Activated CD4-positive, alpha-beta T cell treated with anti-CD3 and anti-CD28 coated beads for 36 hours (primary cell): ENCODE measurements at places on chromosomes 16 and 17. TPM values are rescaled to one million over a fixed set of nuclear protein-coding genes. Genes with fewer than 3 reads are reported as not detected.

The KRTAP9-6 gene
- total RNA-seq: not detected

The CREBBP gene
- total RNA-seq: 28.1 TPM

The RHBDL1 gene
- total RNA-seq: 0.59 TPM

The MC1R gene
- total RNA-seq: 1.2 TPM

The NLRC3 gene
- total RNA-seq: 20.5 TPM

GRCh38 chr17:12996941-12997340 lies 20.9 kb downstream of the ELAC2 start:
- no peak for DNase-seq
- H3K36me3 ChIP-seq: peaks cover 48% of the 10 kb centered on the region
- no peaks in the 10 kb centered on the region for H3K27me3 ChIP-seq

DNA sequence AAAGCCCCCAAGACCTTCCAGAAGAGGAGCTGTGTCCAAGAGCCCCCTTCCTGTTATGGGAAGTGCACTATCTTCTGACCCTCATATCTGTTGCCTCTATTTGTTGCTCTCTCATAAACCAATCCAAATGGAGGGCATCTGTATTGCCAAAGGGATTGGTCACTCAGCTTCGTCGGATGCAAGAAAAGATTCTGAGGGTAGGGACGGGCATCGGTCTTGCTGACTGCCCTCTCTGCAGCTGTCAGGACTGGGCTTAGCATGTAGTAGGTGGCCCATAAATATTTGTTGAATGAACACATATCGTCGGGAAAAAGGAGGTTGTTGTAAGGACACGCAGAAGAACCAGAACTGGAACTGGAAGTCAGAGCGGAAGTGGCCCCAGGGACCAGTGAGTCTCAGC lies 44.1 kb downstream of the CCDC42 start:
- no peak overlapping the region for H3K27ac ChIP-seq
- peaks cover 16% of the 10 kb centered on the region for H3K27me3 ChIP-seq
- H3K4me1 ChIP-seq: no peaks in the 10 kb centered on the region
- H3K36me3 ChIP-seq: no peaks in the 10 kb centered on the region
- DNase-seq: no peak
- no peak overlapping the region for H3K4me3 ChIP-seq

- H3K27ac ChIP-seq: peak within 1 kb of the TSS; percentile 100
- peak; percentile 36 for DNase-seq
- peaks cover 50% of the 10 kb centered on the region for H3K4me1 ChIP-seq
- peak within 1 kb of the TSS; percentile 83 for H3K4me3 ChIP-seq
- H3K36me3 ChIP-seq: peaks cover 22% of the 10 kb centered on the region
- H3K27me3 ChIP-seq: no peaks in the 10 kb centered on the region
Measured at GRCh38 chr17:35537601-35538141, at the start of gene SLFN12L. SLFN12L (minus strand) TSS chr17:35537678; CDS start chr17:35522364, 15,314 bp downstream.

- no peak for DNase-seq
- H3K27me3 ChIP-seq: no peaks in the 10 kb centered on the region
- no peaks in the 10 kb centered on the region for H3K36me3 ChIP-seq
- peaks cover 2% of the 10 kb centered on the region for H3K4me1 ChIP-seq
- H3K4me3 ChIP-seq: no peak overlapping the region
Measured at GRCh38 chr17:32542186-32542585, 55.4 kb downstream of the CDK5R1 start.

- no peaks in the 10 kb centered on the region for H3K36me3 ChIP-seq
- peak; percentile 12 for DNase-seq
- H3K27ac ChIP-seq: no peak overlapping the region
- H3K4me3 ChIP-seq: no peak overlapping the region
Measured at GRCh38 chr17:30095507-30096244, 20.9 kb upstream of the NSRP1 start.

- H3K27me3 ChIP-seq: no peaks in the 10 kb centered on the region
- H3K27ac ChIP-seq: no peak overlapping the region
- H3K36me3 ChIP-seq: no peaks in the 10 kb centered on the region
- no peaks in the 10 kb centered on the region for H3K4me1 ChIP-seq
- no peak for DNase-seq
Measured at GRCh38 chr16:55539049-55539448, 27.4 kb upstream of the CAPNS2 start.

GRCh38 chr17:10183931-10184930 lies 14.2 kb downstream of the GAS7 start:
- no peaks in the 10 kb centered on the region for H3K36me3 ChIP-seq
- H3K27ac ChIP-seq: no peak overlapping the region
- peaks cover 3% of the 10 kb centered on the region for H3K27me3 ChIP-seq

DNA sequence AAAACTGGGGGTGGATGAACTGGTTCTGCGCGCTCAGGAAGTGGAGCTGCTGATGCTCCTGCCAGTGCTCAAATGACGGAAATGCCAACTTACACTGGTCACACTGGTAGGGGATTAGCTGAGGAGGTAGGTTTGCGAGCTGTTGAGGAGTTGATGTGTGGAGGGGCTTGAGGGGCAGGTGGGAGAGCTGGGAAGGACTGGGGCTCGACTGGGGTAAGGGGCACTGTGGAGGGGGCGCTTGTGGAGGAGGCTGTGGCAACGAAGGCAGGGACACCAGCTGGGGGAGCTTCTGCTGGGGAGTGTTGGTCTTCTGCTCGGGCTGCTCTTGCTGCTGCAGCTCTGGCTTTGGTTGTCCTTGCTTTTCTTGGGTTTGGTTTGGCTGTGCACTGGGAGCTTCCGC lies 252.9 kb downstream of the ZFHX3 start:
- H3K27me3 ChIP-seq: peaks cover under 1% of the 10 kb centered on the region
- no peaks in the 10 kb centered on the region for H3K36me3 ChIP-seq
- DNase-seq: no peak
- no peak overlapping the region for H3K27ac ChIP-seq
- H3K4me1 ChIP-seq: no peaks in the 10 kb centered on the region

DNA sequence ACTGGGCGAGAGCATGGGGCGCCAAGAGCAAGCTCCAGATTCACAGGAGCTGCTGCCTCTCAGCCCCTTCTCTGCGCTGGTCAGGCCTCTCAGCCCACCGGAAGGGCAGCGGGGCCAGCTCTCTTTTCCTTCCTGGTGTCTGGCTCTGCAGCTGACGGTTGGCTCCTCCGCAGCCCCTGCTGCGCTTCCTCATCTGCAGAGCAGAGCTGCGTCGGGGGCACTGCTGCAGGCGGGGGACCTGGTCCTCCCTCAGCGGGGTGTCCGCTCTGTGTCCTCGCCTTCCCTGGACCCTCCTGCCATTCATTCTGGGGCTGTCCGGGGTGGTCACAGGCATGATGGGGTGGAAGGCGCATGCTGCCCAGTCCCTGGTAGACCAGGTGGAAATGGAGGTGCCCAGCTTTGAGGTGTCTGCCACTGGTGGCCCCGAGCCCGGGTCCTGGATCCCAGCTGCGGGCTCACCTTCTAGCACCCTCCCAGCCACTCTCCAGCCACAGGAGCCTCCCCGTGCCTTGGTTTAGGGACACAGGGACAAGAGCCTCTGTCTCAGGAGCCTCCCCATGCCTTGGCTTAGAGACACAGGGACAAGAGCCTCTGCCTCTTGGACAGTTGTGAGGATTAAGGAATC lies 84.8 kb downstream of the IRF8 start:
- no peaks in the 10 kb centered on the region for H3K36me3 ChIP-seq
- peaks cover 59% of the 10 kb centered on the region for H3K4me1 ChIP-seq
- peaks cover 4% of the 10 kb centered on the region for H3K27me3 ChIP-seq
